ENCODE measurements at places on chromosomes 5 and 9.

GRCh38 chr5:58200451-58200850 is 259.4 kb downstream of the PLK2 start:
- no peak for DNase-seq

GRCh38 chr5:168365581-168366081 is 74.2 kb downstream of the WWC1 start:
- no peak for DNase-seq

- DNase-seq = no peak
These were observed 3.4 kb upstream of the CLINT1 start for GRCh38 chr5:157862183-157862851.

DNA sequence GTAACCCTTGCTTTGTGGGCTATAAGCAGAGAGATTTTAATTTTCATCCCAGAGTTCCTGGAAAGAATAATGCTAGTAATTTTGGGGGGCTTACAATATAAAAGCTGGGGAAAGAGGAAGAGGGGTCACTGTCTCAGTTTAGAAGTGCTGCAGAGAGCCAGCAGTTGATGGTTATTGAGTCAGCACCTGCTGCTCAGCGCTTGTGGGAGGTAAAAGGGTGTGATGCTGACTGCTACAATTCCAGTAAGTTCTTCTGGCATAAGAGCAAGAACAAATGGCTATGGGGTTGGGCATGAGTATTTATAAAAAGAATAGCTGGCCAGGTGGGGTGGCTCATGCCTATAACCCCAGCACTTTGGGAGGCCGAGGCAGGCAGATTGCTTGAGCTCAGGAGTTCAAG is 88.5 kb downstream of the MAST4 start:
- no peak for DNase-seq

DNA sequence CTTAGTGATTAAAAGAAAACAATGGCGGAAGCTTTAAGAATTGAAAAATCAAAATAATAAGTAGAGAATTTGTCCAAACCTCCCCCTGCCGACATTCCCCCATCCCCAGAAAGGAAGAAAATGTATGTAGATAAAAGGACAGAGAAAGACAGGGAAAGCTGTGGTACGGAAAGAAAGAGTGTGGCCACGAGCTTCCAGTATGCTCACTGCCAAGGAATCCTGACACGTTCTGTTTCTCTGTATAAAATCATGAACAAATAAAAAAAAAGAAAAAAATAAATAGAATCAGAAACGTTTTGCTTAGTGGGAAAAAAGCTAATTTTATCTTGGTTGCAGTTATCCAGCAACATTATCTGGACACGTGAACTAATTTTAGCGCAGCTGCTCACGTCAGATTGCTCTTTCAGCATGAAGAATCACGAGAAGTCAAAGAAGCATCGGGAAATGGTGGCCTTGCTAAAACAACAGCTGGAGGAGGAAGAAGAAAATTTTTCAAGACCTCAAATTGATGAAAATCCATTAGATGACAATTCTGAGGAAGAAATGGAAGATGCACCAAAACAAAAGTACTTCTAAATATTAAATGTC is 15.2 kb downstream of the DNAJC21 start:
- no peak for DNase-seq

- DNase-seq = no peak
These were observed 273.5 kb downstream of the ARRDC3 start for GRCh38 chr5:91109634-91110033.

DNA sequence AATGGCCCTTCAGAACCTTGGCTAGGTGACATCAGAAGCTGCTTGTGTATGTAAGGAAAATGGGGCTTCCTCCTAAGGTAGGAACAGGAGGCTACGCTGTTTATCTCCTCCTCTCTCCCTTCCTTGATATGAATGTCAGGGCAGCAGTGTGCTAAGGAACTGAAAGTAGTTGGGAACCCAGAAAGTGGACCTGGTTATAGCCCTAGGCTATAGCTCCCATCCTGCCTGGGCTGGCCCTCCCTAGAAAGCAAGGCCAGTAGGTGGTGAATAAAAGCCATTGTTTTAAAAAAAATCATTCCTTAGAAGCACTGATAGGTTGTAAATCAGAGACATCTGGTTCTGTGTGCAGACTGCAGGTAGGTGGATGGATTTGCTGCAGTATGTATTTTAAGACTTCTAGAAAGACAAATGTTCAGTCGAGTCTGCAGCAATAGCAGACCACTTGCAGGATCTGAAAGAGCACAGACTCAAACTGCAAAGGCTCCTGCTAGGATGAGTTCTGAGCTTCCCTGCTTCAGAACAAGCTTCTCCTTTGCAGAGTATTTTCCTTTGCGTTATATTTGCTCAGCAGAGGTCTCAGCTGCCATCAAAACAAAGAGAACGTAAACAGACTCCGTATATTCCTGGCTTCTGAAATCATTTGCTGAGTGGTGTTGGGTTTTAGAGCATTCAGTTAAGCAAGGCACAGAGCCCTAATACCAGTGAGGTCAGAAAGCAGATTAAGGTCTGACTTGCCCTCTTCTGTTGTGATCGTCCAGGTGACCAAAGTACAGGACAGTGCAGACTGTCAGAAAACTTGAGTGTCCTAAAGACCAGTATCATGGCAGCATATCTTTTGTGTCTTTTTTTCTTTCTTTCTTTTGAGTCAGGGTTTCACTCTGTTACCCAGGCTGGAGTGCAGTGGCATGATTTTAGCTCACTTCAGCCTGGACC is 20.1 kb upstream of the CFAP157 start:
- no peak for DNase-seq

- DNase-seq = no peak
These were observed 74.1 kb downstream of the IPO11 start for GRCh38 chr5:62486672-62487071.

- DNase-seq = no peak
These were observed 480.9 kb downstream of the MTRR start for GRCh38 chr5:8349855-8350254.

GRCh38 chr5:155732587-155733376 is 594.2 kb upstream of the SGCD start:
- DNase-seq = no peak

DNA sequence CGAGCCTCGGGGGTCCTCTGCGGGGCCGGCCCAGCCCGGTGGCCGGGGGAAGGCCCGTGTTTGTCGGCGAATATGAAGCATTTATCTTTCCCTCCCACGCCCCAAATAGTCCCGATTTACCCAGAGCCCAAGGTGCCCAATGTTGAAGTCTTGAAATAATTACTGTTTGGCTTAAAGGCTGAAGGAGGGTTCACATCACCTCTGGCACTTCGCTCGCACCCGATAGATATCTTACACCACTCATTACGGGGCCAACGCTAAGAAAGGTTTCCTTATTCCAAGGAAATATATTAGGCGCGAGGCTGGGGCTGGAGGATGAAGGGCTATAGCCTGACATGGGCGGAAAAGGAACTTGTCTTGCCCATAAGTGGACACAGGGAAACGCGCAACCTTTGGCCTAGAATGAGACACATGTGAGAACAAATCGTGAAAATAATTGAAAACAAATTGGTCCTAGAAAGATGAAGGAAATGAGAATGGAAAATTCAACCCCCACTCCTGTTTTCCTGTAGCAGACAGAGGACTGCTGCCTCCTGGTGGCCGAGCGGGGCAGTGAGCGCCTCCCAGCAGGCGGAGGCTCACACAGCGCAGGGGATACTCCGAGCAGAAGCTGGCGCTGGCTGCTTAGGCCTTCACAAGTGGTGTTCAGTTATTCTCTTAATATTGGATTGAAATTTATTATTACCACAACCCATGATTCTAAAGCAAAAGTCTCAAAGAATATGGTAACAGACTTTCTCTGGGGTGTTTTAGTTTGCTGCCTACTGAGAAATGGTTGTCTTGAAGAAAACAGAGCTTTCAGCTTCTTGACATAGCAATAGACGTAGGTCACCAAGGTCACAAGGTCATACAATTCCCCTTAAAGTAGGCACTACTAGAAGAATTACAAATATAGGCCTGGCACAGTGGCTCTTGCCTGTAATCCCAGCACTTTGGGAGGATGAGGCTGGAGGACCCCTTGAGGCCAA is 7.9 kb downstream of the CCL21 start:
- peak; percentile 63 for DNase-seq

GRCh38 chr5:97923496-97923895 is 740.4 kb upstream of the RIOK2 start:
- no peak for DNase-seq

DNA sequence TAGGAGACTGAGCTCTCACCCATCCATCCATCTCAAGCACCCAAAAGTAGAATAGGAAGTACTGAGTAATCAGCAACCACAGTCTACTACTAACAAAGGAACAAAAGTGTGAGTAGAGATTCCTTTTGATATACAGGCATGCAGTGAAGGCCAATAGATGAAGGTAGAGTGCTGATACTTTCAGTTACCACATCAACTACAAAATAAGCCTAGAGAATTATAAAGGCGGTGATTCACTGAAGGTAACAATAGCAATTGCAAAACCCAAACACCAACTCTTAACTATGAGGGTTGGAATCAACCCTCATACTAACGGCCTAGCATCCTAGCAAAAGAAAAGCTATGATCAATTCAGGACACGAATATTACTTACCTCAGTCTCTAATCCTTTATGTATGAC is 992.6 kb downstream of the DNAH5 start:
- DNase-seq = no peak

DNA sequence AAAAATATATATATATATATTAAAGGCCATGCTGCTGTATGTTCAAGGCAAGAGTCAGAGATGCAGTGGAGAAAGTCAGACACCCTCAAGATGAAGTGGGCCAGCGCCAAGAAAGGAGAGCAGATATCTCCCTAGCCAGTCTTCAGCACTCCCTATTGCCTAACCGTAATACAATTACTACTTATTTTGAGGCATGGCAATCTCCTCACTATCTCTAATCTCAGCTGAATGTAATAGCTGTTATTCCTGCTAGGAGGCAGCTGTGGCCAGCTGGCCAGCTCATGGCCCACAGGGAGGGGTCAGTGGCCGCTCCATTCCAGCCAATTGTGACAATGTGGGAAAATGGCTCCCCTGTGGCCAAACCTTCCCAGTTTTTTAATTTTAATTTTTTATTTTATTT is 87.5 kb upstream of the FBXW11 start:
- no peak for DNase-seq

GRCh38 chr5:3321923-3322322 is 273.7 kb upstream of the IRX1 start:
- DNase-seq = no peak

GRCh38 chr5:56176155-56176798 is 56.9 kb downstream of the ANKRD55 start:
- no peak for DNase-seq

DNA sequence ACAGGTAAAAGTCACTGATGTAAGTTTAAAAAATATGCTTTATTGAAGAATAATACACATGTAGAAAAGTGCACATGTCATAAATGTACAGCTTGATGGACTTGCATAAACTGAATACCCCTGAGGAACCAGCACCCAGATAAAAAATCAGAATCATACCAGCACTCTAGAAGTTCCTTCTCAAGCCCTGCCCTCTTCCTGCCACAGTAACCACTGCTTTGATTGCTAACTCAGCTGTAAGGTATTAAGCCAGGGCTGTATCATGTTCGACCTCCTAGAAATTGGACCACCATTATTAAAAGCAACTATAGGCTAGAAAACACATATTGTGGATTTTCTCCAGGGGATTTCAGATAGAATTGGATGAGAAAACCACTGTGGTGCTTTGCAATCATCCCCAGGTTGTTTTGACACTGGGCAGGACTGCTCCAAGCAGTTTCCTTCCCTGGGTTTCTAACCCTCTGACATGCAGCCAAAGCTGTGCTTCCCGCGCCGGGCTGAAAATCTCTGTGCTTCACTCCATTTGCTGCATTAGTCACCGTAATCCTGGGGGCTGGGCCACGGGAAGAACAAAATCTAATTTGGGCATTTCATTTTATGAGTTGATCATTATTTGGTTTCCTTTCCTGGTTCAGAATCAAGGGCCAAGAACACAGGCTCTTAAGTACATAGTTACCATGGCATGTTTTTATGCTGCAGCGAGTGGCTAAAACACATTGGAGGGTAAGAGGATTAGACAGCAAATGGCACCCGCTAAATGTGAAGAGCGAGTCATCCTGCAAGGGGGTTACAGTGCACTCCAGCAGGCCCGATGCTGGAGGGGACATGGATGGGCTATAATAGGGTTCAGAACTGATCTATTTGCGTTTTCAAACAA is 139.4 kb upstream of the IL12B start:
- DNase-seq = no peak

GRCh38 chr5:80149161-80149609 is 106.7 kb downstream of the SERINC5 start:
- no peak for DNase-seq

DNA sequence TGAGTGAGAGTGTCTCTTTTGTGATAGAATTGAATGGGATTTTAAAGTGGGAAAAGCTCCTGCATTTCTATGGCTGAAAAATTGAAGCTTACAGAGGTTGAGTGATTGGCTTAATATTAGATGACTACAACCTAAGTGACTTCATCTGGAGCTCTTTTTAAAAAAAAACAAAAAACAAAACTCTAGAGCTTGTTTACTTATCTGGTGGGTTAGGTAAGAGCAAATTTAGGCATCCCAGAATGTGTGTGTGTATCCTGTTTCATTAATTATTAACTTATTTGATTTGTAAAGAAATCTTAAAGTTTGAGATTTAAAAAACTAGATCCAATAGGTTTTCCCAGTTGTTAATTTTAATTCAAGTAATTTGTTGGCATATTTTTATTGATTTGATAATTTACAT is 60.1 kb downstream of the SCAMP1 start:
- no peak for DNase-seq

DNA sequence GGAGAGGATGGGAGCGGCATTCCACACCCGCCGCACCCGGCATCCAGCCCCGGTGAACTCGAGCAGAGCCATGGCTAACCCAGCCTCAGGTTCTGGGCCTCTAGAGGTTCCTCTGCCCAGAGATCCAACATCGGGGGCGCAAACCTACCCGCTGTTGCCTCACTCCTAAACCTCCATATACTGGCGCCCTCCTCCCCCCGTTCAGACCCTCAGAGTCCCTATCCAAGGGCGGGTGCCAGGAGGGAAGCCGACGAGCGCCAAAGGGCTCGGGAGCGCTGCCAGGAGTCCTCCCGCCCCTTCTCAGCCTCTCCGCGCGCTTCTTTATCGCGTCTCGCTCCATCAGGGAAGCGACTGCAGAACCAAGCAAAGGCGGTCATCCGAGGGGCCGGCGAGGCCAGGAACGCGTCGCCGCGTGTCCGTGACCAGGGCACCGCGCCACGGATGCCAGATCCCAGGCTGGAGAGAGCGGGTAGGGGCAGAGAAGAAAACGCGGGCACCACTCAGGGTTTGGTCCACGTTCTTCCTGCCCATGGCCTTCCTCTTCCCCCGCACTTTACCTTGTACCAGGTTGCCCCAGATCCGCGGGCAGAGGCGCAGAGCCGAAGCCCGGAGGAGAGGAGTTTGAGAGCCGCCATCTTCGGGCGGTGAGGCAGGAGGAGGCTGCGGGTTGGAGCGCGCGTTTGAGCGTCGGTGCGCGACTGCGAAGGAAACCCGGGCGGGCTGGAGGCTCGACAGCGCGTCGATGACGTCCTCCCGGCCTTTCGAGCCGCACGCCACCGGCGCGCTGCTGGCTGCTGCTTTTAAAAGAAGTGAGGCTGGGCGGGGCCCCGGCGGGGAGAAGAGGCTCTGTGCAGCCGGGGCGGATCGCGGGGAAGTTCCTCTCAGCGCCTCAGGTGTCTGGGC is at the start of gene OXCT1:
TSS of gene OXCT1 (minus strand) at position 702 of the 903 bp plus-strand sequence. CDS start at position 635, 67 bp downstream.
- peak; percentile 88 for DNase-seq

- no peak for DNase-seq
These were observed 6.0 kb upstream of the AQP3 start for GRCh38 chr9:33453286-33453860.
